ENCODE measurements at places on chromosomes 11 and 22.

DNA sequence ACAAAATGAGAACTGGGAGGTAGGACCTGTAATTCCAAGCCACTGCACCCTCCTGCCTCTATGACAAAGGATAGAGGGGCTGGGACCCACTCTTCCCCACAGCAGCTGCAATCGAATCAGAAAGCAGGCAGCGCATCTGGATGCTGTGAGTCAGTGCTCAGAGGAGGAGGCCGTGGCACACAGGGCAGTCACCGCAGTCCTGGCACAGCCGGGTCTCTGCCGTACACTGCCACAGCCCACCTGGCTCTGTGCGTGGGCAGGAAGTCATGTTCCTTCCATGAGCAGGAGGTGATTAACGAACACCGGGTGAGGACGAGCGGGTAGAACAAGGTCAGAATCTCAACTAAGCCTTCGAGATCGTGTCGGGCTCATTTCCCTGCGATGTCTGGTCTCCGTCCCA, 30.2 kb upstream of the PPFIA1 start:
- DNase-seq = no peak

DNA sequence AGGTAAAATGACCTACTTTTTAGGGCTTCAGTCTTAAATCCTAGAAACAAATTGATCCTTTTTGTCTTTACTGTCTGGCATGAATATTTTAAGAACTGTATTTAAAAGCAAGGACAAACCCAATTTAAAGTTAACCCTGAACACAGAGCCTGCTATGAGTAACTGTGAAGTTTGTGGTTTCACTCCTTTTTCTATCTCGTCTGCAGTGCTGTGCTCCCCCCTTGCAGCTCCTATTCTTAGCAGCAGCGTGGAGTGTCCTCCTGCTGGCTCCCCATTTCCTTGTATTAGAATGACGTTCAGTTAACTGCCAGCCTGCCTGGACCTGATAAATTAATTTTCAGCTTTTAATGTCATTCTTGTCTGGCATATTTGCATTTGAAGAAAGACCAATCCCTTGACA, 40.0 kb upstream of the LRRC4C start:
- no peak for DNase-seq

DNA sequence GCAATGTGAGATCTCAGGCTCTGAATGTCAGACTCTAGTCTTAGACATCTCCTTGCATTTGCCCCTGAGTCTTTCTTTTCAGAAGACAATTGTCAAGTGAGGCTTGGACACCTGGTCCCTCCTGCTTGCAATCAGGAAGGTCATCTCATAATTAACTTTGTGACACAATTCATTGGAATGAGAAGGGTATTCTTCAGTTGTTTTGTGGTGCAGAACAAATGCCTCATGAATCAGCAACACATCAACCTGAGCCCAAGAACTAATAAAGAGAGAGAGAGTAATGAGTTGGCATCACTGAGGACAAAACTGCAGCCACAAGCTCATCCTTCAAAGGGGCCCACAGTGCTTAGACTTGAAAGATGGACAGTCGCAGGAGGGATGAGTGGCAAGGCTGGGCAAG, 375.8 kb downstream of the INSC start:
- DNase-seq = no peak

DNA sequence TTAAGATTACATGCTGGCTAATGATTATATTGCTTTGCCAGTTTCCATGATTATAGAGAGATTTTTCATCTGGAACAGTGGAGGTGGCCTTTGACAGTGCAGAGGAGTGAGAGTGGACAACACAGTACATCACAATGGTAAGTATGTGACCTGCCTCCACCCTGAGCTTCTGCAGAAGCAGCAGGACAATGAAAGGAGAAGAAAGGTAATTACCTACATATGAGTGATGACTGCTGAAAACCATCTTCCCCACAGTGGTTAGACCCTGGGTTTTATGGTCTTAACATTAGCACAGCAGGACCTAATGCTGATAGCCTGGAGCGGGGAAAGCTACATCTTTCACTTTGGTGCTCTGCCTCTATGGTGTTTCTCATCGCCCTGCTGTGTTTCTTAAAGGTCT, 454.7 kb upstream of the DDI1 start:
- no peak for DNase-seq

DNA sequence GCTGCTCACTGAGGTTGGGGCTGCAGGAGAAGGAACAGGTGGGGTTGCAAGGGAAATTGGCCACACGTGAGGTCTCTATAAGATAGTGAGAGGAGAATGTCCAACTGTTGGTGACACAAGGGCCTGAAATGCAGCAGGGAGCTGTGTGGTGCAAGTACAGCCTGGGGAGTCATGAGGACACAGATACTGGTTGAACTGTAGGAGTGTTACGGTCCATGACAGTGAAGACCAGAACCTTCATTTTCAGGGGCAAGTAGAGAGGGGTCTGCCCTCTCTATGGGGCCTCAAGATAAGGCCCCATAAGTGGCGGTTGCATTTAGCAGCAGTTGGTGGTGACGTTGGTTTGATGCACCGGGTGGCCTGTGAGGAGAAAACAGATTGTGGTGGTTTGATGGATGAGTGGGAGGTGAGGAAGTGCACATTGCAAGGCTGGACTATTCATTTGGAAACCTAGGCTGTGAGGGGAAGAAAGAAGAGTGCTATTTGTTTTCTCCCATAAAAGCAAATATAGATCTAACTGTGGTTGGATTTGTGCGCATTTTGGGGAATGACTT, 39.4 kb downstream of the MICAL2 start:
- no peak for DNase-seq

DNA sequence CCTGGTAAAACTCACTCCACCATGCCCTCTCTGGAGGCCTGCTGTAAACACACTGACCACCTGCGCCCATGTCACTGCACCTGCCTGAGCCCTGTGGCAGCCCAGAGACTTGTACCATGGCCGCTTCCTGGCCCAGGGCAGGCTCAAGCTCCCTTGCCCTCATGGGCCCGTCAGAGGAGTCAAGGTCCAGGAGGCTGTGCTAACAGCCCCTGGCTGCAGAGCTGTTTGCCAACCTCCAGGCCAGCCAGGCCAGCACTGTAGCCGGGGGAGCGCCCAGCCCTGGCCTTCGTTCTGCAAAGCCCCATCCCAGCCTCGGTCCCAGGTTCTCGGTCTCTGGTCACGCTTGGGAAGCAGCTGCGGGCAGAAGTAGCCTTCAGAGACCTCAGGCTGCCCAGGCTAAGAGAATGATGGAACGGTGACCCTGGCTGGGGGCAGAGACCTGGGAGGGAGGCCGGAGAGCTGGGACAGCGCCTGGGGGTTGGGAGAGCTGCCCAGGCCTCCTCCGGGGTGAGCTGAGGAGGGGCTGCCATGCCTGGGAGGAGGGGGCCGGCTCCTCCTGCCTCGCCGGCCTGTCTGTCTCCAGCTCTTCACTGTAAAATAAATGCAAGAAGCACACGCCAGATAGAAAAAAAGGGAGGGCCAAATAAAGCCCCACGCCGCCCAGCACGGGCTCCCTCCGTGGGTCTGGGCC, 11.9 kb upstream of the TCF20 start:
- no peak for DNase-seq

DNA sequence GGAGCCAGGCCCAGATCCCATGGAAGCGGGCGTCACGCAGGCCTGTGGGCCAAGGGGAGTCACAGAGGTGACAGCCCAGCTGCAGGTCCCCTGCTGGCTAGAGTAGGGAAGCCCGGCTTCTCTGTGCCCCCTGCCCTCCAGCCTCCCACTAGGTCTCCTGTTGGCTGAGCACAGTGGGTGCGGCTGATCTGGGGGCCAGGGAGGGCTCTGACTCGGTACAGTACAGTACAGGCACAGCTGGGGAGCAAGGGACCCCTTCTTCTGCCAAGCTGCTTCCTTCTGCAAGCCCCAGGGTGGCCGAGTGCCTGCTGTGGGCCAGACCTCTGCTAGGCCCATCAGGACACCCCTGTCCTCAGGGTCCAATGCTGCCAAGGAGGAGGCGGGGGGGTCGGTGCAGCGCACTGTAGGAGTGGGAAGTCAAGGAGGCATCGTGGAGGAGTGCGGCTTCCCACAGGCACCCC, 10.1 kb downstream of the SUSD2 start:
- DNase-seq = no peak

- no peak for DNase-seq
These were observed 26.6 kb downstream of the ATG16L2 start for GRCh38 chr11:72840780-72841179.

Measured in cerebellar nuclear complex (tissue), 1 donor.